Hematopoietic multipotent progenitor cell treated with erythropoietin and hydrocortisone succinate and interleukin-3 and kit ligand, for 17 days (in vitro differentiated cells): ENCODE measurements at places on chromosomes 3 and 15.

DNA sequence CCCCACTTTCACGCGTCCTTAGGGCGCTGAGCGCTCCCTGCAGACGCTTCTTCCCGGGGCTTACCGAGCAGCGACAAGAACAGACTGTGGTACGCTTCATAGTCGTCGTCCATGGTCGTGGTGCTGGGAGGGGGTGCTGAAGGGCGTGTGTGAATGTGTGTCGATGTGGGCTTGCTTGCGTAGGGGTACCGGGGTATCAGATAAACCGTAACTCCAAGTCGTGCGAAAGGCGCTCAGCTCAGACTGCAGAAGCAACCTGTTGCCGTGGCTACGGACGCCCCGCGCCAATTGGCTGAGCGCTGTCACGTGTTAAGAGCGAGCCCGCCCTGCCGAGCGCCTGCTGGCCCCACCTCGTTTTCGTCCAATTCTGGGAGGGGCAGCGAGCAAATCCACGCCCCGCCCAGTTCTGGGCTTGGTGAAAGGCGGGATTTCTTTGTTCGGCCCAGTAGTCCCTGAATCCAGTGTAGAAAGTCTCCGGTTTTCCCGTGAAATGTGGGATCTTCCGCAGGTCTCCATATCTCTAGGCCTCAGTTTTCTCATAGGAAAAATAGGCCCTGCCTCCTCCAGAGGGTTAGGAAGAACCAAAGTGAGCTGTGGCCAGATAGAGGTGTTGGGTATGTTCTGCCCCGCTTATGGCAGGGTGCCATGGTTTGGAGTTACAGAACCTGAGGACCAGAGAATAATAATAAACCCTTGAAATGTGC lies at the start of gene EFCAB12:
Gene EFCAB12 (minus strand): TSS at position 261 of the 704 bp plus-strand sequence. CDS start 148 bp downstream, at position 113.
- peak; percentile 95 for DNase-seq

DNA sequence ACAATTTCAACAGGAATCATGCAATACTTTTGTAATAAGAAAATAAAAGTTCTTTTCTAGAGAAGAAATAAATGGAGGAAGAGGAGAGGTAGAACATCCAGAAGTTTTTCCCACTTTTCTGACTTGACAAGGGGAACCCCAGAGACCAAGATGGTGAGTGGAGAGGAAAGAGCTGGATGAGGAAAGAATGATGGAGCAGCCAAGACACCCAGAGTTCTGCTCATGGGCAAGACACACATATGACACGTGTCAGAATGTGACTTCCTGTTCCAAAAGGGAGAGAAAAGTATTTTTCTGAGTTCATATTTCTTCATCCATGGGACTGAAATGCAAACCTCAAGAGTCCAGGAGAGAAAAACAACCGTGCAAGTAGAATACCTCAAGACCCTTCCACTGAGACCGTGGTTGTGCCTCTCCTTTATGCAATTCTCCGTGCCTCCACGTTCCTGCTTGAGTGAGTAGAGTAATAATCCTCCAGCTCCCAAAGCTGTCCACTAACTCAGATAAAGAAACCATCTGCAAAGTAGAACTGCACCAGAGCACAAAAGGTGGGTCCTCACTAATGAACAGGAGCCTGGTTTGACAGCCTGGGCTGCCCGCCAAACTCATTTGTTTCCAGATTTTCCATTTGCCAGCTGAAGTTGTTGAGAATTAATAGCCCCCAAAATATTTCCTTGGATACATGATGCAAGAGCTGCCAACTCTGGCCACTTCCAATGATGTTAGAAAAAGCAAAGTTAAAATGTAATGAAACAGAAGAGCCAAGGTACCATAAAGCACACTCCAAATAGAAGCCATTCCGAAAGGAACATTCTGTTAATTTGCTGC lies 272.6 kb upstream of the IGF1R start:
- no peak for DNase-seq

DNA sequence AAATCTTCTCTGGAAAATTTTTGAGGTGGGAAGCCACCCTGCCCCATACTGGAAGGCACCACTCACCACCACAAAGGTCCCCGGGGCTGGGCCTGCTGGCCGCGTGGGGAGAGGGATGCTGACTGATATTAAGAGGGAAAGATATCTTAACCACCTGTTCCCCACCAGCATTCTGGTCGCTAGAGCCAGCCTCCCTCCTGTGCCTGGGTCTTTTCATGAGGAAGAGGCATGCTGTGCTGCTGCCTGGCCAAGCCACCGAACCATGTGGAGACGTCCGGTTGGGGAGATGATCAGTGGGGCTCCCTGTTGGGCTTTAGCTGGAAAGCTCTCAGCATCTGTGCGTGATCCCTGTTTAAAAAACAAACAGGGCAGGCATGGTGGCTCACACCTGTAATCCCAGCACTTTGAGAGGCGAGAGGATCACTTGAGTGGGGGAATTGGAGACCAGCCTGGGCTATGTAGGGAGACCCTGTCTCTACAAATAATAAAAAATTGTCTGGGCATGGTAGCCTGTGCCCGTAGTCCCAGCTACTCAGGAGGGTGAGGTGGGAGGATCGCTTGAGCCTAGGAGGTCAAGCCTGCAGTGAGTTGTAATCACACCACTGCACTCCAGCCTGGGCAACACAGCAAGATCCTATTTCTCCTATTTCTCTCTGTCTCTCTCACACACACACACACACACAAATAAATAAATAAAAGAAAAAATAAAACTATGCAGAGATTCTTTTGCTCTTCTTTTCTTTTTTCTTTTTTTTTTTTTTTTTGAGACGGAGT lies 1.0 kb downstream of the KLHL18 start:
- DNase-seq, result no peak

GRCh38 chr15:40088929-40089755 lies 19.5 kb downstream of the BMF start:
- no peak for DNase-seq

GRCh38 chr3:186786922-186787321 lies 3.5 kb downstream of the EIF4A2 start:
- no peak for DNase-seq

DNA sequence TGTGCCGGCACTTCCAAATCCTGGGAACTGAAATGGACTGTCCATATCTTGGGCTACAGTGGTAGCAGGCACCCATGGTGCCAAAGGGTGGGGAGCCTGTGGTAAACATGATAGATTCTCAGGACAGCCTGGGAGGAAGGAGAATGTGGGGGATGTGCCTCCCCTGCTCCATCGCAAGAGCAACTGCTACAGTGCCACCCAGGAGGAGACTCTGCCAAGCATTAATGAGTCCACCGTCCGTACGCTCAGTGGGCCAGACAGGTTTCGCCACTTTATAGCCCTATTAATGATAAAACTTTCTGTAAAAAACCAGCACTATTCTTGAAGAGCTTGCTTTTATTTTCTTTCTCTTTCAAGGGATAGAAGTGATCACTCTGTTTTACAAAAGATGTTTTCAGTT lies 75.2 kb downstream of the FMN1 start:
- DNase-seq, result no peak

DNA sequence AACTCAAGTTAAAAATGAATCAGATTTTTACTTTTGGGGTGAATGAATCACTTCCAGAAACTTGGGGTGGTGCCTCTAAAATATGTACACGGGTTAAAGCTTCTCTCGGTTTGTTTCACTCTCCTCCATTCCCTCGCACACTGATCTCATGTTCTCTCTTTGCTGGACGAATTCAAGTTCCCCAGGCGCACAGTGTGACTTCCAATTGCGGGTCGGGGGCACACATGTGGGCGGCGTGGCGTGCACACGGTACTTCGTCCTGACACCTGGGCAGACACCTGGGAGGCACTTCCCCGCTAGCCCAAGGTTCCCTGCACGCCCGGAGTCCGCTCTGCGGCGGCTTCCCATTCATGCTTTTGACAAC lies 692 bp downstream of the SCAANT1 start:
- DNase-seq, result no peak
